ENCODE measurements at places on chromosomes 12 and 14.

DNA sequence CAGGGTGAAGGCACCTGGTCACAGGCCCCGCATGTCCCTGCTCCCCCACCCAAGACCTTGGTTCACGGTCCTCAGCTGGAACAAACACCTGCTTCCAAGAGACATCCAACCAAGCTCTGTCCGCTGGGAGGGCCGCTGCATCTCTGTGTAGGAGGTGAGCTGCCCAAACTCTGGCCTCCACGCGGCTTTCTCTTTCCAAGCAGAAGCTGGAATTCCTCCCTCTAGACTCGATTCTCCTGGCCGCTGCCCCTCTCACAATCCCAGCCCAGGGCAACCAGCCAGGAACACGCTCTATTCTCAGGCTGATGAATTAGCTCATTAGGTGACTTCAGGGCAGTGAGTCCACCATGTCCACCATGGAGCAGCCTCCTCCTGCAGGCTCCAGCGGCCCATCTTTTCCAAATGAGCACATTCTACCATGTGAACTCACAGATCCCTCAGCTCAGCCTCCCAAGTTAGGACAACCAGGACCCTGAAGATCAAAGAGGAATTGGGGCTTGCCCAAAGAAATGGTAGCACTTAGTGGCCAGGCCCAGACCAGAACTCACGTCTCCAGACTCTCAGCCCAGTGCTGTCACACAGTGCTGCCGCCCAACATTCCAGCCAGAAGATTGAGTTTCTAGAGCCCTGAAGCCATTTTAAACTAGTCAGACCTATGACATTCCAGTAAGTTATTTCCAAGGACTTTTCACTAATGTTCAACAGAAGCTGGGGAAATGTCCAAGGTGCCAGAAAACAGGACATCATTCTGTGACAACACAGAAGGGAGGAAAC lies 146.6 kb downstream of the ANO2 start:
- no peaks in the 10 kb centered on the region for H3K36me3 ChIP-seq
- H3K4me1 ChIP-seq, result no peaks in the 10 kb centered on the region
- no peak overlapping the region for H3K4me3 ChIP-seq
- H3K27ac ChIP-seq, result no peak overlapping the region

- no peaks in the 10 kb centered on the region for H3K4me1 ChIP-seq
- no peak overlapping the region for H3K27ac ChIP-seq
- DNase-seq, result no peak
- H3K36me3 ChIP-seq, result no peaks in the 10 kb centered on the region
- H3K4me3 ChIP-seq, result no peak overlapping the region
Measured at GRCh38 chr14:59320763-59321625, 132.5 kb downstream of the DAAM1 start.

DNA sequence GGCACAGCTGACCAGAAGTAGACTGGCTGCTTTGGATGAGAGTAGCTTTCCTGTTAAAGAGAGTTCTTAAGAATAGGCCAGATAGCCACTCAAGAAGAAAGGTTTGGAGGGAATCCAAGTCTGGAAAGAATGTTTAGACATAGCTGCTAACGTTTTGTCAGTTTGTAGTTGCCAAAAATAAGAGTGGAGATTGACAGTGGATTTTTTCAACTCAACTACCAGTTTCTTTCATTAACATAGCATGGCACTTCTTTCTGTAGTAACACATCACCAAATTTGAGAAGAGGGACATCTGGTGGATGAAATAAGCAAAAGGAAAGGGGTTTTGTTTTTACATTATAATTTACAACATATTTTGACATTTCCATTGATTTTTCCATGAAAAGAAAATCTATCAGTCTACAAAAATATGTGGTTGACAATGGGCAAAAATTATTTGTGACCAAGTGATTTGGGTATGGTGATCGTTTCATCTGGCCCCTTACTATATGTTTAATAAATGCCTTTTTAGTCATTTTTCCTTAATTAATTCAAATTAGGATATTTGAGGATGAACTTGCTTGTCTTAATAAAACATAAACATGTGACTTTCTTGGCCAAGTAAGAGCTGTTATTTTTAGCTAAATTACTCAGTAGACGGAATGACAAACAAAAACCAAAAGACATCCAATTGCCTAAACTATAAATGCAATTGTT lies 71.1 kb downstream of the PTPRR start:
- H3K36me3 ChIP-seq, result no peaks in the 10 kb centered on the region
- no peak overlapping the region for H3K4me3 ChIP-seq
- no peaks in the 10 kb centered on the region for H3K27me3 ChIP-seq
- DNase-seq, result no peak
- H3K4me1 ChIP-seq, result no peaks in the 10 kb centered on the region

DNA sequence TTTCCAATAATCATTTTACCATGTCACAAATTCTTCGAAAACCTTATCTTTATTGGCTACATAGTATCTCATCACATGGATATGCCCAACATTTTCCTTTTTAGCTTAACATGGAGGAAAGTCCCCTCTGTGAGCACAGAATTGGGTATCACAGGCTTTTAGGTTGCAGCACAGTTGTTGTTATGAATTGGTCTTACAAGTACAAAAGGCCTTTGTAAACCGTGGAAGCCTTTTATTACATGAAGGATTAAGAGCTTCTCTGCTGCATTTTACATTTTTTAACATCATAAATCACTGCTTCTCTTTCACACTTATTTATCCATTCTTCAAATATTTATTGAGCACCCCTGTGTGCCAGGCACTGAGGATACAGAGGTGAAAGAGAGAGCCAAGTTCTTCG lies 26.2 kb downstream of the UBE3B start:
- no peak for DNase-seq
- H3K4me1 ChIP-seq, result no peaks in the 10 kb centered on the region
- no peak overlapping the region for H3K4me3 ChIP-seq
- H3K36me3 ChIP-seq, result peaks cover 12% of the 10 kb centered on the region

- H3K36me3 ChIP-seq, result no peaks in the 10 kb centered on the region
- H3K4me3 ChIP-seq, result no peak overlapping the region
- no peaks in the 10 kb centered on the region for H3K27me3 ChIP-seq
- peaks cover 21% of the 10 kb centered on the region for H3K4me1 ChIP-seq
- no peak for DNase-seq
- no peak overlapping the region for H3K27ac ChIP-seq
Measured at GRCh38 chr14:76771437-76771980, 10.2 kb downstream of the VASH1 start.

GRCh38 chr12:12503384-12504078 lies 59.1 kb downstream of the DUSP16 start:
- peaks cover 8% of the 10 kb centered on the region for H3K36me3 ChIP-seq
- peak overlapping the region; percentile 96 for H3K27ac ChIP-seq
- peaks cover 67% of the 10 kb centered on the region for H3K4me1 ChIP-seq
- H3K27me3 ChIP-seq, result no peaks in the 10 kb centered on the region

DNA sequence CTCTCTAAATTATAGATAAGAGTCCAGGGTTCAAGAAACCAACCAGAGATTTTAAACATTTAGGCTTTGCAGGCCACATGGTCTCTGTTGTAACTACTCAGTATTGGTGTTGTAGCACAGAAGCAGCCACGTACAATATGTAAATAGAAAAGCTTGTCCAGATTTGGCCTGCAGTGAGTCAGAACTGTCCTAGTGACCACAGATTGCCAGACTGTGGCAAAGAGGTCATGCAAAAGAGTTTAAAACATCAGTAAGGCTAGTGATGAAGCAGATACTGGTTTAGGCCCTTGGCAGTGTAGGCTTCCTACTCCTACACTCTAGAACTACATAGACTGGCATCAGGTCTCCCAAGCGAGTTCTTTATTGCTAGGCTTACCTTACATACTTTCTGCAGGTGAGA lies 117.6 kb upstream of the GARIN6 start:
- no peaks in the 10 kb centered on the region for H3K27me3 ChIP-seq
- H3K4me3 ChIP-seq, result no peak overlapping the region
- no peaks in the 10 kb centered on the region for H3K36me3 ChIP-seq
- no peak overlapping the region for H3K27ac ChIP-seq
- H3K4me1 ChIP-seq, result no peaks in the 10 kb centered on the region
- DNase-seq, result no peak

DNA sequence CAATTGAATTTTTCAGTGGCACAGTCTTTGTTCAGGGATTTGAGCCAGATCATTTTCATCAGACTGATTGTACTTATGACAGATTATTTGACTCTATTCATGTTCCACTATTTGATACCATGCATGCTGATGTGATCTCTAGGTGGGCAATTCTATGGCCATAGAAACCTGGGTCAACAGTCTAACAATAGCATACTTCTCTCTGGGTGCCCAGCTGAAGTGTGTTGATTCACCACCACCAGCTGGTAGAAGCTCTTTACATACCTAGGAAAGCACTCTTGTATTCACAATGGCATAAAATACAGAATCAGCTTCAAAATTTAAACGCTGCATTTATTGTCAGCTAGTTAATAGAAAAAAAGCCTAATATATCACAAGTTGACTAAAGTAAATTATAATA lies 90.2 kb upstream of the TMTC2 start:
- H3K27ac ChIP-seq, result no peak overlapping the region
- no peaks in the 10 kb centered on the region for H3K27me3 ChIP-seq
- no peaks in the 10 kb centered on the region for H3K4me1 ChIP-seq
- DNase-seq, result no peak
- no peaks in the 10 kb centered on the region for H3K36me3 ChIP-seq
- no peak overlapping the region for H3K4me3 ChIP-seq

DNA sequence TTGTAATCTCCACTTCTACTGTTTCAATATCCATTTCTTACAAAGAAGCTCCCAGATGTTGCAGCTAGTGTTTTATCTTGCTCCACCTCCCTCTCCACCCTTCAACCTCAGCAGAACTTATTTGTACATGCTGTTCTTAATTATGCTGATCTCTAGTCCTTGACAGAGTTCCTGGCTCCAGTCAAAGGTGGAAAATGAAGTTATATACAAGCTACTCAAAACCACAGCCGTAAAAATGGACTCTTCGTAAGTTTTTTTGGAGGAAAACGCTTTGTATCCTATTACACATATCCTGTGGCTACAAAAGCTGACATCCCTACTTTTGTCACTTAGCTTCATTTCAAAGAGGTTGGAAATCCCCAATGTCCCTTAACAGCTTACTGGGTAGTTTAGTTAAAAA lies 1.3 kb downstream of the CLEC1A start:
- H3K27me3 ChIP-seq, result no peaks in the 10 kb centered on the region
- H3K4me1 ChIP-seq, result no peaks in the 10 kb centered on the region
- no peaks in the 10 kb centered on the region for H3K36me3 ChIP-seq
- H3K27ac ChIP-seq, result no peak overlapping the region

DNA sequence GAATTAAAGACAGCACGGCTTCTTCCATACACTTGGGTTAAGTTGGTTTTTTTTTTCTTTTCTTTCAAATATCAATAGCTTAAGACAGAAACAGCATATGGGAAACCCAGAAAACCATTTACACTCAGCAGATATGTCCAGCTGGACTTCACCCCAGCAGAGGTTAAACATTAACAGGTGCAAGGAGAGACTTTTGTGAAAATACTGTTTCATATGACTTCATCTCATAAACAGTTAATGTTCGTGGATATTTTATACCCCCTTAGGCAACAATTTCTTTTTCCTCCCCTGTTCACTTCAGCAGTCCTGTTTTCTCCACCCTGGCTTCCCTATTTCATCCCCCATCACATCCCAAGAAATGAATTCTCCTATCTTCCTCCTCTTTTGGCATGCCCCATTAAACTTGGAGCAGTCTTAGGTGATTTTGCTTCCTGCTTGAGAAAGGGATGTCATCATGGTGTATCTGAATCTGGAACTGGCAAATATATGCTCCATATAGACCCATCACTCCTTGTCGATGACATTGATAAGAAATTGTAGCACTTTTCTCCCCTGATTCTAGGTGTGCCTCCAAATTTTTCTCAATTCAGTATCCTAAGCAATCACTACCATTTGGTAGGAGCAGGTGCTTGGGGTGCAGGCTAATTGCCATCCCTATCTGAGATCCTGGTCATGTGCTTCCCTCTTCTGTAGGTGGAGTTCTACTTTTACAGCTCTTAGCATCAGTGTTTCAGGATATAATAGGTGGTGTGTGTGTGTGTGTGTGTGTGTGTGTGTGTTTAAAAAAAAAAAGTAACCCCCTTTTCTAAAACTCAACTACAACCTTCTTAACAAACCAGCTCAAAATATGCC lies 67.9 kb downstream of the BMP4 start:
- no peak overlapping the region for H3K27ac ChIP-seq
- peaks cover 22% of the 10 kb centered on the region for H3K27me3 ChIP-seq
- H3K36me3 ChIP-seq, result no peaks in the 10 kb centered on the region
- no peaks in the 10 kb centered on the region for H3K4me1 ChIP-seq
- DNase-seq, result no peak
- H3K4me3 ChIP-seq, result no peak overlapping the region

DNA sequence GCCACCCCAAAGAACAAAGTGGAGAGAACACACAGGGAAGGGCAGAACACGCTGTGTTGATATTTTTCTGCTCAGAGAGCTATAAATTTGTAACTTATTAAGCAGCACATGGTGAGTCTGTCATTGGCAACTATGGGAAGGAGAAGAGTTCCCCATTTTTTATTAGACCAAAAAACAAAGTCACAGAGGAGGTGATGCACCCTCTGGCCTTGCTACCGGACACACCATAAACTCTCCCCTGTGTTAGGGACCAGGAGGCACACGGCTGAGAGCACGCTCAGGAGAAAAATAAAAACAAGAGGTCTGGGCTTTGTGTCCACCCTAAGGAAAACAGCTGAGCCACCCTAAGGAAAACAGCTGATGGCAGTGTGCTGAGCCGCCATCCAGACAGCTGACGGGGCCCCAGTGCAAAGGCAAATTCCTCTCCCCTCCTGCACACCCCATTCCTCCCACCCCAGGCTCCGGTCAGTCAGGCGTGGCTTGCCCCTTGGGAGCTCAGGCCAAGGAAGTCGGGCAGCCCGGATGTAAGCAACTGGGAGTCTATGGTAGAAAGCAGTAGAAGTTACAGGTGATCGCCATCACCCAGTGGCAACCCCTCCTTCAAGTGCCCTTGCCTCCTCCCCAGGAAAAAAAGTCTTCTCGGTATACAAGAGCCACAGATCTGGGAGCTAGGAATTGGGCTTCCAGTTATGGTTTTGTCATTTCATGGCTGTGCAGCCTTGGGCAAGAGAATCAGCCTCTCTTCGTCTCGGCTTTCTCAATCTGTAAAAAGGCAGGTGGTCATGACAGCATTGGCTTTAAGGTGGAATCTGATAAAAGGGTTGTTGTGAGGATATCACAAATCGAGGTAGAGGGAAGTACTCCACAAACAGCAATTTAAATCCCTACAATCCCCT lies 2.4 kb downstream of the PXN start:
- no peak for DNase-seq
- H3K4me3 ChIP-seq, result peak overlapping the region; percentile 92
- H3K36me3 ChIP-seq, result peaks cover 7% of the 10 kb centered on the region
- H3K4me1 ChIP-seq, result peaks cover 70% of the 10 kb centered on the region
- peak overlapping the region; percentile 72 for H3K27ac ChIP-seq

- no peaks in the 10 kb centered on the region for H3K27me3 ChIP-seq
- DNase-seq, result no peak
- no peak overlapping the region for H3K27ac ChIP-seq
- H3K4me3 ChIP-seq, result no peak overlapping the region
- no peaks in the 10 kb centered on the region for H3K4me1 ChIP-seq
Measured at GRCh38 chr14:48349689-48350088, 674.3 kb upstream of the MDGA2 start.

- H3K27me3 ChIP-seq, result peaks cover 18% of the 10 kb centered on the region
- DNase-seq, result no peak
- no peak overlapping the region for H3K27ac ChIP-seq
- peaks cover 5% of the 10 kb centered on the region for H3K36me3 ChIP-seq
- H3K4me1 ChIP-seq, result no peaks in the 10 kb centered on the region
- H3K4me3 ChIP-seq, result no peak overlapping the region
Measured at GRCh38 chr14:57013987-57014386, 203.7 kb upstream of the OTX2 start.

All from activated T-cell treated with anti-CD3 and anti-CD28 coated beads, Interleukin-2, amount 50 U/mL, for 72 hours (primary cell).